Renal cortical epithelial cell (primary cell): ENCODE measurements at places on chromosomes 4 and X.
A peak's percentile ranks its signal among the peaks of the same experiment; 100 is the strongest.

DNA sequence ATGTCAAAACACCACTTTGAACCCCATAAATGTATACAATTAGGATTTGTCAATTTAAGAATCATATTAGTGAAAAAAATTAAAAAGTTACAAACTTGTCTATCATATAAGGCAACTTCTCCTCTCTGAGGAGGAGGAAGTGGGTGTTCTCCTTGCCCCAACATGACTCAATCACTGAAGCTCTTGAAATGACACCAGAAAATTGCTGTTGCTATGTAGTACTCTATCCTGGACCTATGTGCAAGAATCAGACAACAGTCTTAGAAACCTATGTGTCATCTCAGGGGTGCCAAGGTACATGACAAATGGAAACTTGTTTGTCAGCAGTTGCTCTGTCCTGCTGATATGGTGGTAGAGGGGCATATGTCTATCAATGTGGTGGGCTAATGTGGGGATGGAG is 47.7 kb downstream of the HMGB3 start:
- DNase-seq, result no peak

- DNase-seq, result peak; percentile 19
Observed at GRCh38 chr4:185167234-185167633, 24.2 kb downstream of the SLC25A4 start.

DNA sequence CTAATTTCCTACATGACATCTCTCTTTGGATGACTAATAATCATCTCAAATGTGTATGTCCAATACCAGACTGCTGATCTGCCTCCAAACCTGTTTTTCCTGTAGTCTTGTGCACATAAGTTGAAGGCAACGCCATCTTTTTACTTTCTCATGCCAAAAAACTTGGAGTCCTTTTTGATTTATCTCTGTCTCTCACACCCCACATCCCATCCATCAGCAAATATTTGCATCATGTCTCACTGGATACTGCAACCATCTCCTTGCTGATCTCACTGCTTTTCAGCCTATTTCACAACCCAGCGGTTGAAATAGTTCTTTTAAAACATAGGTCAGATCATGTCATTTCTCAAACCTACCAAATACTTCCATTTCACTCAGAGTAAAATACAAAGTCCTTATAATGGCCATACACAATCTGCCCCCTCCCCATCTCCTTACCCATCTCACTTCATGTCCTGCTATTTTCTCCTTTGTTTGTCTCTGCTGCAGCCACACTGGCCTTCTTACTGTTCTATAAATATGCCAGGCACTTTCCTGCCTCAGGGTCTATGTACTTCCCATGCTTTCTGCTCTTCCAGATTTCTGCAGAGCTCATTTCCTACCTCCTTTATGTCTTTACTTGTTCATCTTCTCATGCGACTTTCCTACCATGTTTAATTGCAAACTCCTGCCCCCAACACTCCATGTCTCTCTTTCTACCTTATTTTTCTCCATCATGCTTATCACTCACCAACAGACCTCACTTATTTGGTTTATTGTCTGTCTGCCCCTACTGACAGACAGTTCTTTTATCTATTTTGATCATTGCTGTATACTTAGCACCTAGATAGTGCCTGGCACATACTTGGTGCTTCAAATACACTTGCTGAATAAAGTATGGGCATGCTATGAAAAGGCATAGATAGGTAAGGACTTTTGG is 98.8 kb downstream of the ANXA3 start:
- peak; percentile 69 for DNase-seq

- DNase-seq, result no peak
Observed at GRCh38 chr4:89217604-89218003, 90.0 kb downstream of the GPRIN3 start.

GRCh38 chr4:119299741-119300100 is 22.2 kb downstream of the FABP2 start:
- no peak for DNase-seq

DNA sequence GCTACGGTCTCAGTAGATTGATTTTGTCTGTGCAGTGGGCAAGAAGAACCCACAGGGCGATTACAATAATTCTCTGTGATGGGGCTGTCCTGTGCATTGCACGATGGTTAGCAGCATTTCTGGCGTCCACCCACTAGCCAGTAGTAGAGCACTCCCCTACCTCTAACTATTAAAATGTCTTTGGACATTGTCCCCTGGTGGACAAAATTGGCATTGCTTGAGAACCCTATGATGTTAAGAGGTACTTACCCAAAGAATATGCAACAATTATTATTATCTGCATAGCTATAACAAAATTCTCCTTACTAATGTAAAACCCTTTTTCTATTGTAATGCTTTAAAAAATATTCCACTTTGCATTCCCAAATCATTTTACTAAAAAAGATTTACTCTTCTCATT is 109.5 kb upstream of the VCX3A start:
- peak; percentile 0 for DNase-seq

DNA sequence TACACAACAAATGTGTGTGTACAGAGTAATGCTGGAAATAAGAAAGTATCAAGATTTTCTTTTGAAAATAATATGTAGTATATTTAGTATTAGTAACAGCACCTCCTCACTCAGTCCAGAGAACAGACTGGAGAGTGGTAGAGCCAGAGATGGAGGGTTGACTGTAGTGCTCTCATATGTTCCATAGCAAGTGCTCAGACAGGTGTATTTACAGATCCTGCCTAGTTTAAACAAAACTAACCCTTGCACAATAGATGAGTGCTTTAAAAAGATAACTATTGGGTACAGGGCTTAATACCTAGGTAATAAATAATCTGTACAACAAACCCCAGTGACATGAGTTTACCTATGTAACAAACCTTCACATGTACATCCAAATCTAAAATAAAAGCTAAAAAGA is 381.0 kb upstream of the EMCN start:
- no peak for DNase-seq

GRCh38 chr4:40228497-40229365 is 31.9 kb downstream of the RHOH start:
- no peak for DNase-seq

DNA sequence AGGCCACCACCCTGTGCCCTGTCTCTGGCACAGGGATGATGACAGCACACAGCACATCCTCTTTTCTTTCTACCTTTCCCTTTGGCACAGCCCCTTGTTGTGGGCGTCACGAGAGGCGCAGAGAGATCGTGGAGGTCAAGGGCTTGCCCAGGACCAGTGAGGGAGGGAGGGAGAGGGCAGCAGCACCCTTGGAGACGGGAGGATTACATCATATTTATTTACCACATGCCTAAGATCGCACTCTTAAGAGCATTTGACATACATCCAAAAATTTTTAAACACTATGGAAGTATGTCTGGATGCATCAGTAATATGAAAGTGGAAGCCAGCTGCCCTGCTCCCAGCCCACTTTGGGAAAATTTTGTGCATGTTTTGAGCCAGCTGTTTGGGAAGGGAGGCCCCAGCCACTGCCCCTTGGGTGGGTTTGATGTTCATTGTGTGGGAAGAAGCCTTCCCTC is 12.7 kb downstream of the WFS1 start:
- DNase-seq, result no peak

- DNase-seq, result no peak
Observed at GRCh38 chr4:10333942-10334341, 123.3 kb downstream of the ZNF518B start.

DNA sequence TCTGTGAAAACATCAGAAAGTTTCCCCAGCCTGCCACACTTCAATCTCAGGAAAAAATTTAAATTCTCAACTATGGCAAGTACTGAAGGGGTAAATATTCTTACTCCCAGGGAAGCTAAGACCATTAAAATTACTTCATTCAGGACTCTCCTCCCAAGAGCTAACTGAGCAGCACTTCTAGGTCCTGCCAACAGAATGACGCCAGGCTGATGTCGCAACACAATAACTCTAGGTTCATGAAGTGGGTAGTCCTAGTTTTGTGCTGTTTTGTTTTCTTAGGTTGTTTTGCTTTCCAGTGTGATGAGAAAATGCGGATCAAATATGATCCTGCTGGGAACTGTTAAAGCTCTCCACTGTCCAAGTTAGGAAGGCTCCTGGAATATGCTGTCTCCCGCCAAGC is 180.0 kb downstream of the NKX6-1 start:
- DNase-seq, result peak; percentile 64

GRCh38 chr4:110540581-110540980 is 64.6 kb downstream of the ENPEP start:
- DNase-seq, result no peak
